ENCODE measurements at places on chromosomes 5 and 9.
A peak's percentile ranks its signal among the peaks of the same experiment; 100 is the strongest.

DNA sequence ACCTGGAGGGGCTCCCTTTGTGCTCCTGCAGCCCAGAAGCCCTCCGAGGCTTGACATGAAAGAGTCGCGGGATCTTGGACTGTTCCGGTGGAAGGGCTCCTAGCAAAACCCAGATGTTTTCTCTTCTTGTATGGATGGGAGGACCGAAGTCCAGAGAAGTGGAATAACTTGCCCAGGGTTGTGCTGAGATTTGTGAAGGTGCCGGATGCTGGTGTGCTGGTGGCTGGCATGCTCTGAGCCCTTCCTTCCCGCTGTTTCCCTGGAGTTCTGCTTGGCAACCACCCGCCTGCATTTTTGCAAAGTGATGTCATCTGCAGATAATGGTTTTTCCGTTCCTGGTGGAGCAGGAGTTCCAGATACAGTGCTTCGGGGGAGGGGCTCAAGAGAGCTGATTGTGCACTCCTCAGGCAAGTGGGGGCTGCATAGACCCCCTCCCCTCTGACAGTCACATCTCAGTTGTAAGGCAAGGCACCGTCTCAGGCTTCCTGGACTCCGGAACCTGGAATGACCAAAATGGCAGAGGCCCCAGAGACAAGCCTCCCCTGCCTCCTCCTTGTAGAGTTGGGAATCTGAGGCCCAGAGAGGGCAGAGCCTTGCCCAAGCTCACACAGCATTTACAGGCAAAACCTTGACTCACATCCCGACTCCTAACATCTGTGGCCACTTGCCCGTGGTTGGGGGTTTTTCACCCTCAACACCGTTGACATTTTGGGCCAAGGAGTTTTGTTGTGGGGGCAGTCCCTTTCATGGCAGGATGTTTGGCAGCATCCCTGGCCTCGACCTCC is 157.0 kb downstream of the RGS3 start:
- DNase-seq: peak; percentile 96

DNA sequence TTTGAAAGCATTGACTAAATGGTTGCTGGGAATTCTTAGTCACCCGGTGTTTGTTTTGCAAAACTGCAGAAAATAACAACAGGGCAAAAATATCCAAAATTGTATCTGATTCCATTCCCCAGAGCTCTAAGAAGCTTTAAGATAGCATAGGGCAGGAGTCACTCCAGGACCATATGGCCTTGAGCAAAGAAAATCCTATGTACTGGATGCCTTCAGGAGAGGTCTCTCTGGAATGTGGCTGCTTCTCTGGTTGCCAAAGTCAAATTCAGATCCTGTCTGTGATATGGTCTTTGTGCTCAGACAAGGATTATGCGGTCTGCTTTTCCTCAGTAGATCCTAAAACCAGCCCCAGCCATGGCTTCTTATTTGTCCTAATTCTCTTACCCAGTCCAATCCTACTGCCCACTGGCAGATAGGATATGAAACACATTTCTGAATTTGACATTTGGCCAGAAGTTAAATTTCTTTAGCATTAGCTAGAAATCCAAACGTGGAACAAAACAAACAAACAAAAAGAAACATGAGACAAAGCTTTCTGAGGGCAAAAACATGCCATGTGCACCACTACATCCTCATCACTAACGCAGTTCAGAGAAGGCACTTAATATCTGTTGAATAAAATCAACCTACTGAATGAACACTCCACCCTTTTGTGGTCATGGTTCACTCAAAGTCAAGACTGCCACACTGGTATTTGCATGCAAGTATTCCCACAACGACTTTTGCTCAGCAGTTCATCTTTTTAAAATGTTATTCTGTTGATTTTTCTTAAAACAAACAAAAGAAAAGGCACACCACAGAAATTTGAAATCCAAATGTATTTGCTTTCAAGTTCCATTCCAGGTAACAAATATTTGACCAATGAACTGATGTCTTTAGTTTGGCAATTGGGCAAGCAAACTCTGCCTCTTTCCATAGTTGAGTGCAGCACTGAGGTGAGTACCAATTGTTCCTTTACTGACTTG is 165.7 kb downstream of the TRPM6 start:
- no peak for DNase-seq

- DNase-seq: no peak
These were observed 128.5 kb downstream of the NUDT12 start for GRCh38 chr5:103434057-103434456.

DNA sequence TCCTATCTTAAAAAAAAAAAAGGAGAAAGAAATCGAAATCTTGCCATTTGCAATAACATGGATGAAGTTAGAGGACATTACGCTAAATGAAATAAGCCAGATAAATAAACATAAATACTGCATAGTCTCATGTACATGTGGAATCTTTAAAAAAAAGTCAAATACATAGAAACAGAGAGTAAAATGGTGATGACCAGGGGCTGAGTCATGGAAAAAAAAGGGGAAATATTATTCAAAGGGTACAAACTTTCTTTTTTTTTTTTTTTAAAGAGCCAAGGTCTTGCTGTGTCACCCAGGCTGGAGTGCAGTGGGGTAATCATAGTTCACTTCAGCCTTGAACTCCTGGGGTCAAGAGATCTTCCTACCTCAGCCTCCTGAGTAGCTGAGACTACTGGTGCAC is 310.1 kb downstream of the ZNF608 start:
- DNase-seq: peak; percentile 9

- no peak for DNase-seq
These were observed 9.0 kb upstream of the RNU6ATAC start for GRCh38 chr9:134173127-134174072.

- no peak for DNase-seq
These were observed 56.7 kb downstream of the SAXO1 start for GRCh38 chr9:18976221-18976708.

GRCh38 chr9:30075451-30076199 is 2308.8 kb upstream of the ACO1 start:
- no peak for DNase-seq

GRCh38 chr9:31302620-31303418 is 1081.6 kb upstream of the ACO1 start:
- no peak for DNase-seq

DNA sequence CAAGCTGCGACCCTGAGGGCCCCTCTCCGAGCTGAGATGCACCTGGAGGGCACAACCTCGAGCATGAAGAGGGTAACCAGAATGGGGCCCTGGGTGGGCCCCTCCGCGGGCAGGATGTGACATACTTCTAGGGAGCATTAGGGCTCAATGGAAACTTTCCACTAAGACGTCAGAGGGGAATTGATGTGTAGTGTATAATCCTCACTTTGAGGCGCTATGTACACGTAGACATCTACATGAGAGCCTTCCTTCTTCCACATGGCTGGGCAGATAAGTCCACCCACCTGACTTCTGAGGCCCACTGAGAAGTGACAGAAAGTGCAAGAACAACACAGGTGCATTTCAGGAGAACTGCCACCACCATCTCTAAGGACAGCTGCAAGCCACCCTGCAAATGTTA is 61.0 kb downstream of the DAP start:
- no peak for DNase-seq

DNA sequence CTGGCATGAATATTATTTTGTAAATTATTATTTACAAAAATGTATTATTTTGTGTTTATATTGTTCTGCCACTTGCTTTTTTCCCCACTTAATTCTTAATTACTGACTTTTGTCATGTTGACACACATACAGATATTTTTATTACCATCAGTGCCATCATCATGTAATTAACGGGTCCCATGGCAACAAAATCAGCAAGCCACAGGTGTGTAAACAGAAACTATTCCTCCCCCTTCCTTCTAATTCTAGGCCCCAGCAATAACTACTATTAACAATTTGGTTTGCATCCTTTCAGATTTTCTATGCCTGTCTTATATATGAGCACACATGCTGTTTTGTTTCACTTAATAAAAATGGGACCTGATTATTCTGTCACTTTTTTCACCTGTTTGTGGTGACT is 29.3 kb downstream of the CYFIP2 start:
- DNase-seq: no peak

DNA sequence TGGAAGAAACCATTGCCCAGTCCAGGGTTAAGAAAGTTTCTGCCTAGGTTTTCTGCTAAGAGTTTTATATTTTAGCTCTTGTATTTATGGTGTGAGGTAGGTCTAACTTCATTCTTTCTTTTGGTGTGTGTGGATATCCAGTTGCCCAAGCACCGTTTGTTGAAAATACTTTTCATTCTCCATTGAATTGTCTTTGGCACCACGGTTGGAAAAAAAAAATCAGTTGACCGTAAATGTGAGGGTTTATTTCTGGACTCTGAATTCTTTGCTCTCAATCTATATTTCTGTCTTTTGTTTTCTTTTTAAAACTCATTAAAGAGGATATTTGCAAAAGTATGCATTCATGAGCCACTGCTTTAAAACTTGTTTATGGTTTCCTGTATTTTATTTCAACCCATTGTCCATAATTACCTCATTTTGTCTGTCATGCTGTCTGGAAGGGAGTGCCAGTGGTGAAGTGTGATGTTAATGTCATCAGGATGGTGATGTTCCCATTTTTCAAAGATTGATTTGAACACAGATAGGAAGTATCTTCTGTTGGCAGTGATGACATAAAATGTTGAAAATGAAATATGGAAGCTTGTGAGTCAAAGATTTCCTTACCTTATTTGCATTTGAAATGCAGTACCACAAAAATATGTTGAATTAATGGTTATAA is 33.9 kb downstream of the HABP4 start:
- no peak for DNase-seq

GRCh38 chr5:35172533-35172932 is 57.8 kb downstream of the PRLR start:
- DNase-seq: no peak

- no peak for DNase-seq
These were observed 239.1 kb upstream of the NUDT12 start for GRCh38 chr5:103801681-103802080.

- DNase-seq: no peak
These were observed 530.4 kb downstream of the ACTL7B start for GRCh38 chr9:108325406-108325805.

DNA sequence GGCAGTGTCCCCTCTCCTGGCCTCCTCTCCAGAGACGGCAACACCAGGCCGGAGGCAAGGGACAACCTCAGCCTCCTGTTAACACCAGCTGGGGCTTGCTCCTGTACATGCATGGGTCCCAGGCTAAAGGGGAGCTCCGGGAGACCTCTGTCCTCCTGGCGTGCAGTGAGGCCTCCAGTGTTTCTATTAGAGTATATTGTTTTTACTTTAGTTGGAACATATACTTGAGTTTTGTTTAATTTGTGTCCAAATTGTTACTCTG is 12.0 kb upstream of the IRX2 start:
- no peak for DNase-seq

GRCh38 chr5:14063691-14064090 is 79.5 kb upstream of the TRIO start:
- DNase-seq: no peak

DNA sequence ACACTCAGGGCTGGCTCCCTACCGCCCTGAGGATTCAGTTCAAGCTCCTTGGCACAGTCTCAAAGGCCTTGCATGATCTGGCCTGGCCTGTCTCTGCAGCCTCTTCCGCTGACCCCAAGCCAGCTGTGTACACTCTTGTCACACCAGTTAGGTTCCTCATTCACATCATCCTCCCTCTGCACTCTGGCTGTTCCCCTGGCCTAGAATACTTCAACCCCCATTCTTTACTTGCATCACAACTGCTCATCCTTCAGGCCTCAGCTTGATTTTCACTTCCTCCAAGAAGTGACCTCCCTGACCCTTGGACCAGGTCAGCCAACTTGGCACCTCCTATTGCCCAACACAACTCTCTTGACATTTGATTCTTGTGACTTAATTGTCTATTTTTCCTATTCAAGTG is 18.9 kb upstream of the PFDN1 start:
- DNase-seq: no peak

DNA sequence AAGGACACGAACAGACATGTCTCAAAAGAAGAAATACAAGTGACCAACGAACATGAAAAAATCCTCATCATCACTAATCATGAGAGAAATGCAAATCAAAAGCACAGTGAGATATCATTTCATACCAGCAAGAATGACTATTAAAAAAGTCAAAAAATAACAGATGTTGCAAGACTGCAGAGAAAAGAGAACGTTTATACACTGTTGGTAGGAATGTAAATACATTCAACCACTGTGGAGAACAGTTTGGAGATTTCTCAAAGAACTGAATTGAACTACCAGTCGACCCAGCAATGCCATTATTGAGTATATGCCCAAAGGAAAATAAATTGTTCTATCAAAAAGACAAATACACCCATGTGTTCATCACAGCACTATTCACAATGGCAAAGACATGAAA is 45.7 kb downstream of the FXN start:
- DNase-seq: no peak

DNA sequence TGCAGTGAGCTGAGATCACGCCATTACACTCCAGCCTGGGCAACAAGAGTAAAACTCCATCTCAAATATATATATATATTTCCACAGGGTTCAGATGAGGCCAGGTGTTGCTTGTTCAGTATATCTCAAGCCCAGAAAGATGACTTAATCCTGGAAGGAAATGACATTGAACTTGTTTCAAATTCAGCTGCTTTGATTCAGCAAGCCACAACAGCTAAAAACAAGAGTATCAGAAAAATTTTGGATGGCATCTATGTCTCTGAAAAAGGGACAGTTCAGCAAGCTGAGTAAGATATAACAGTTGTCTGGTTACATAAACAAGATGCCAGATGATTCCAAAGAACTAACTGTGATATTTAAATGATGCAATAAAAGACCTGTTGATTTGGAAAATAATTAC is 352.0 kb downstream of the KCTD16 start:
- no peak for DNase-seq

DNA sequence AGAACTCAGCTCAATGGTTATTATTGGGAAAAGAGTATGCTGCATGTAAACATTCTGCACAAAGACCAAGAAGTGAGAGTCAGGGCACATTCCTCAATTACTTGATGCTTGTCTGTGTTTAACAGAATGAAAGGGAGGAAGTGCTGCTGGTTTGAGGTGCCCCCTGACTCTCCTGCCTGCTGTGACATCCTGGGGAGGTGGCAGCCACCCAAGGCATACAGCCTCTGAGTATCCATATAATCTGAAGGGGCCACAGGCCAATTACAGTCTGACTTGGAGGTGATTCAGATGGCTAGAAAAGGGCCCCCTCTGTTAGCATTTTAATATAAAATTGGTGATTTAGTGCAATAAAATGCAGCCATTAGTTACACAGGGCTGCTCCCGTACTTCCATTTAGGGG is 313.8 kb downstream of the ASTN2 start:
- no peak for DNase-seq

DNA sequence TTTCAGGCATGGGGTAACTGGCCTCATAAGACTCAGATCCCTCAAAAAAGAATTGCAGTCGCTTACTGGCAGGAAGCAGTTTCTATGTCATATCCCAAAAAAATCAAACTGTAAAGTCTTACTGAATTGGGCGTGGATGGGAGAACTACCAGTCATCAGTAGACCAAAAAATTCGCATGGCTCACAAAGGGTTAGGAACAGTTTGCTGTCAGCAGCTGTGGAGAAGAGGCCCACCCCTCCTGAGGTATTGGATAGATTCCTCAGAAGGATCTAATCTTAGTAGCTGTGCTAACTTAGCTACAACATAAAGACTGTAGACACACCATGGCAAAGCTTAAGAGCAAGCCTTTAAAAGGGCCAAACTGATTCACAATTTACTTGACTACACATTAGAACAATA is 478.3 kb upstream of the FTMT start:
- DNase-seq: no peak

GRCh38 chr5:81950996-81951395 is 20.8 kb upstream of the ATG10 start:
- no peak for DNase-seq

All from endothelial cell of umbilical vein (primary cell).